ENCODE measurements at places on chromosomes 12 and 14.
A peak's percentile ranks its signal among the peaks of the same experiment; 100 is the strongest.

DNA sequence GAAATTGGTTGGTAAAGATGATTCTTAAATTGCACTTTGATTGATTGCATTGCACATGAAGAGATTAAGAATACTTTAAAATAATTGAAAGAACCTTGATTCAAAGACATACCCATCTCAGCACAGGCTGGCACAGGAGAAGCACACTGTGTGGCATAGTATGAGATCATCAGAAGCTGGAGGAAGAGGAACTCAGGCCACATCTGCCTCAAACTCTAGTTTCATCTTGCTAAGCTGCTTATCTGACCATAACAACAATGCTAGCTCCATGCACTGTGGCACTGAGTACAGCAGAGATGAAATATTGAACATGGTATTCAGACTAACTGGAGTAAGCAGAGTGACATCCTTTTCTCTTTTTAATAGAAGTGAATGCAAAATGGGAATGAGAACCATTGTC is 99.1 kb downstream of the TBC1D30 start:
- no peak for DNase-seq

GRCh38 chr12:26327975-26328644 is 132.7 kb downstream of the SSPN start:
- DNase-seq = no peak

GRCh38 chr14:91919814-91920213 is 27.7 kb downstream of the FBLN5 start:
- DNase-seq = no peak

- DNase-seq = no peak
These were observed 36.8 kb upstream of the ALG10B start for GRCh38 chr12:38279756-38280155.

DNA sequence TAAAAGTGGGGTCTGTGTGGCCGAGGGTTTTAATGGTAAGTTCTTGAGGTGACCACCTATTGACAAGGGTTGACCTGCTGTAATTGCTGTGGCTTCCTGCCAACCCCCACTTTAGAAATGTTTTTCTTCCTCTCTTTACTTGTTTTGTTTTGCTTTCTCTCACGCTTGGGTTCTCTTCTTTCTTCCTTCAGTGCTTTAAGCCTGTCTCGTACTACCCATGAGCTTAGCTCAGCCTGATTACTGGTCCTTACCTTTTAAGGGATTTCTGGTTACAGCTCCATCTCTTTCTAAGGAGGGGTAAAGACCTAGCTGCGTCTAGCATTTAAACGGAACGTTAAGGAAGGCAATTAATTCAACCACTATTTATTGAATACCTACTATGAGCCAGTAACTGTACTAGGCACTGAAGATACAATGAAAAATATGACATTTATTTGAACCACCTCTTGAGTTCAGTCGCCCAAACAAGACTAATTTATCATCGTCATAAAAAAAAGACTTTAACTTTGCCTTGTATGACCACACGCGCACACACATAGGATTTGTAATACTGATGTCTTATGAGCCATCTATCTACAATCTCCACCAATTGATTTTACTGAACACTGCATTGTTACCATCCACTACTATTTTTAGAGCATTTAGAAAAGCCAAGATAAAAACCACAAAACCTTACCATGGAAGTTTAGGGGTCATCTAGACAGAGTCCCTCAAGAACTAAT is 888 bp upstream of the PPP1R12A start:
- DNase-seq = peak; percentile 13

DNA sequence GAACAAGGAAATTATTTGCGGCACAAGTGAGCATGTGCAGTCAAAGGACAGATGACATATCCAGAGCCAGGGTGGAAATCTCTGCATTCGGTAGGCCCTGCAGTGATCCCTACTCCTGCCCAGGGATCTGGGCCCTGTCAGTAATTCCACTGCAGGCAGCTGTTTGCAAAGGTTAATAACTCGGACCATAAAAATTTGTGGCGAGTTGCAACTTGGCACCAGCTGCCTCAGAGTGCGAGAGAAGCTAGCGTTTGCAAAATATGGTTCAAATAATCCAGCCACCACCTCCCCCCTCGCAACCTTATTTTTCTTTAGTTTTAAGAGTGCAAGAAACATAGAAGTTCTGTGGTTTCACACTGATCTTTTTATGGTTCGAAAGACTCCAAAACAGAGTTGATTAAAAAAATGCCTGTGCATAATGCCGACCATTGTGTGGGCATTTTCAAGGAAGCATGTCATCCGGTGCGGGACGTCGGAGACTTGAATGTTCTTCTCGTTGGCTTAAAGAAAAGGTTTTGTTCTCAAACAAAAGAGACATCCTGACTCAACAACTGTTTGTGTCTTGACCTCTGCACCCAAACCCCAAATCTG is 224.5 kb downstream of the BCL11B start:
- no peak for DNase-seq
